ENCODE measurements at places on chromosomes 2 and 18.

DNA sequence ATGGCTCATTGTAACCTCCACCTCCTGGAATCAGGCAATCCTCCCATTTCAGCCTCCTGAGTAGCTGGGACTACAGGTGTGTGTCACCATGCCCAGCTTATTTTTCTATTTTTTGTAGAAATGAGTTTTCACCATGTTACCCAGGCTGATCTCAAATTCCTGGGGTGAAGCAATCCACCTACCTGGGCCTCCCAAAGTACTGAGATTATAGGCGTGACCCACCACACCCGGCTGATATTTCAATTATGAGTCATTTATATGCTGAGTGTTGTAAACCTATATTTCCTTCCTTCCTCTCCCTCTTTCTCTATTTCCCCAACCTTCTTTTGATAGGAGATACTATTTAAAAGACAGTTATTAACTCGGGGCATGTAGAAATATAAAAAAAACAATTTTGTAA lies 469.6 kb upstream of the ID2 start:
- DNase-seq, result no peak
- H3K4me1 ChIP-seq, result no peaks in the 10 kb centered on the region
- no peak overlapping the region for H3K27ac ChIP-seq
- H3K4me3 ChIP-seq, result no peak overlapping the region

DNA sequence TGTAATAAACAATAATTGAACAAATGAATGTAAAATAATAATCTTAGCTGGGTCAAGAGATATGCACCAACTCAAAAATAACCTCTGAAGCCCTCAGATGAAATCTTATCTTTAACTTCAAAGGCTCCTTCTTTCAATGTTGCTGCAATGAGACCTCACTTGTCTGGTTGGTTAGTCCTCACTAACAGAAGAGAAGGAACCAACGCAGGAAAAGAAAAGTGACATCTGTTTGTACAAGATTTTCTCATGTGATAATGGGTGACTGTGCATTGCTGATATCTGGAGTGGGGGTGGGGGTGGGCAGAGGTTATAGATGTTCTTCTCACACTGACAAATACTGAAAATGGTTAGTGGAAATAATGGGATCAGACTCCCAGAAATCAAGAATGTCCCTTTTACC lies 2.6 kb downstream of the SCN7A start:
- peaks cover 22% of the 10 kb centered on the region for H3K27me3 ChIP-seq
- no peak for DNase-seq
- no peaks in the 10 kb centered on the region for H3K36me3 ChIP-seq
- no peak overlapping the region for H3K27ac ChIP-seq

GRCh38 chr18:27164905-27165304 lies 20.2 kb downstream of the CHST9 start:
- no peaks in the 10 kb centered on the region for H3K27me3 ChIP-seq
- H3K4me3 ChIP-seq, result no peak overlapping the region
- H3K36me3 ChIP-seq, result no peaks in the 10 kb centered on the region
- H3K4me1 ChIP-seq, result no peaks in the 10 kb centered on the region
- DNase-seq, result no peak

DNA sequence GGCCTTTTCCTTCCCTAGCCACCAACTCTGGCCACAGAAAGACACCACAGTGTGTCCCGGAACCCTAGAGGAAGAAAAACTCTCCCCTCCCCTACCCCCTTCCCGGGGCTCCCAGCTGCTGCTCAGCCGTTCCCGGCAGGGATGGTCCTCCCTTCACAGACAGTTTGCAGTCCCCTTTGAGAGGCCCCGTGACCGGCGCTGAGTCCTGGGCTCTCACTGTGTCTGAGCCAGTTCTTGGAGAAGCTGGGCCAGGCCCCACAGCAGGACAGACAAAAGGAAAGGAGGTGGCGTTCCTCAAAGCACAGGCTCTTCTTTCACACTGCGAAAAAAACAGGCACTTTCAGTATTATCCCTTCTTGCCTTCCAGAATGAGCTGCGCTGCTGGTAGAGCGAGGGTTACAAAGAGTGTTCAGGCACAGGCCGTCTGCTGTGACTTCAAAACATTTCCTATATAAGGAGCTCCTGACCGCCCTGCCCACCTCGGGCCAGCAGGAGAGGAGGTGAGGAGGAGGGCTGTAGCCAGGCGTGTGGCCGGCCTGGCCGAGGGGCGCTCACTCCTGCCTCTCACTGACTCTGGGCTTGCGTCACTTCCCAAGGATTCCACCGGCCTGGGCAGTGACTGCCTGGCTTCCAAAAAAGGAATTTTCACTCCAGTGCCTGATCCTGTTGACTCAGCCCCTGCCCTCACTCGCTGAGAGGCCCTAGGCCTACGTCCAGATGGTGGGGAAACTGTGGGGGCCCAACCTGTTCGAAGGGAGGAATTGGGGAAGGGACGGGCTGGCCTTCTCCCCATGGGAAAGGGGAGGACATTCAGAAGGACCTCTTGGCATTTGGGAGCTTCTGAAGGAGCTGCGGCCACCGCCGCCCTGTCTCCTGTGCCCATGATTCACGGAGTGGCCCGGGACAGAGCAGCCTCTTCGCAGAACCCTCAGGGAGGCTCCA lies 24.9 kb downstream of the CIDEA start:
- H3K4me1 ChIP-seq, result peaks cover 34% of the 10 kb centered on the region
- H3K27me3 ChIP-seq, result no peaks in the 10 kb centered on the region
- peak; percentile 93 for DNase-seq
- peak overlapping the region; percentile 30 for H3K4me3 ChIP-seq
- no peaks in the 10 kb centered on the region for H3K36me3 ChIP-seq

DNA sequence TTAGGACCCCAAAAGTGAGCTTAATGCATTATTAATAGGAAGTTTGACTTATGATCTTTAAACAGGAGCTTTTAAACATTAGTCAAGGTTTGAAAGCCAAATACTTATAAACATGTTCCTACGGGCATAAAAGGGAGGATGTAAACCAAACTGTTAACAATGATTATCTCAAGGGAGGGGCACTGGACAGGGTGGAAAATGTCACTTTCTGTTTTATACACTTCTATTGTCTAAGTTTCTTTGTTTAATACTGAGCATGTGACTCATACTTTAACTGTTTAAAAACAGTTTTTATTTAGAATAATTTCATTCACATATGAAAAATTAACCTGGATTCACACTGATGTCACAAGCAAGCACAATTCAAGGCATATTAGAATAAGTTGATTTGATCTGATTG lies 18.3 kb upstream of the ITGA6 start:
- no peaks in the 10 kb centered on the region for H3K36me3 ChIP-seq
- peaks cover 33% of the 10 kb centered on the region for H3K4me1 ChIP-seq
- peak; percentile 85 for DNase-seq
- H3K27me3 ChIP-seq, result no peaks in the 10 kb centered on the region
- no peak overlapping the region for H3K4me3 ChIP-seq

All from endothelial cell of umbilical vein (primary cell).